ENCODE measurements at places on chromosomes 5 and 9.

DNA sequence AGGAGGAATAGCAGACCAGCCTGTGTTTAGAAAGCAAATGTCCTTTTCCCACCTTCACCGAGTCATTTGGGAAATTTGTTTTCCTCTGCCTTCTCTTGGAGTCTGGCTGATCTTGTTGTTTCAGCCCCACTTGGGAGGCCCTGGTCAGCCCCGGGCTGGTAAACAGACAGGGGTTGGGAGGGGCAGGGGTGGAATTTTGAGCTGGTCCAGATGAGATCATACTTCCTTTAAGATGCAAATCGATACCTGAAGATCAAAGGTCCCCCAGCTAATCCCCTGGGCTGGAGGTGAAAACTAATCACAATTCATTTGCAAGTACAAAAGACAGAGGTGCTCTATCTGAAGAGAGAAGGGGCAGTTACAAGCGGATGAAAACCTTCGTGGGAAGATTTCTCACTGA, 118.4 kb downstream of the PAPPA start:
- no peak for DNase-seq

DNA sequence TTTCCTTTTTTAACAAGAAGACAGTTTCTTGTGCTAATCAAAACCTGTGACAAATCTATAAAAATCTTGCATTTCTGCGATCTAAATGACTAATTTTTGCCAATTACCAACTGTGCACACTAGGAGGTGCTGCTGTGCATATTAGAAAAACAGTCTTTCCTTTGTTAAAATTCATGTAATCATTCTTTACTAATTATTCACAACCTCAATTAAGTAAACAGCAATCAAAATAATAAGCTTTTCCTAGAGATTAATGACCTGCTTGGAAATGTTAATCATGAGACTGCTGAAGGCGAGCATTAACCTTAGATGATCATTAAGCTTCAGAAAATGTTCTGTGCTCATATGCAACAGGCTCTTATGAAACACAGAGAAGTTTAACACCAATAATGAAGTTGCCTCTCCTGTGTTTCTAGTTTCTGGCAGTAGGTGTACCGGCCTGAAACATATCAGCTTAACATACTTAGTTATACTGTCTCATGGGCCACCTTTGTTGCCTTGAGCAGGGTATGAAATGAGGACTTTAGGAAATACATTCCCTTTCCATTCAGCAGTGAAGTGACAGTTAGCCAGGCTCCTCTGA, 17.7 kb downstream of the RFESD start:
- DNase-seq: no peak

DNA sequence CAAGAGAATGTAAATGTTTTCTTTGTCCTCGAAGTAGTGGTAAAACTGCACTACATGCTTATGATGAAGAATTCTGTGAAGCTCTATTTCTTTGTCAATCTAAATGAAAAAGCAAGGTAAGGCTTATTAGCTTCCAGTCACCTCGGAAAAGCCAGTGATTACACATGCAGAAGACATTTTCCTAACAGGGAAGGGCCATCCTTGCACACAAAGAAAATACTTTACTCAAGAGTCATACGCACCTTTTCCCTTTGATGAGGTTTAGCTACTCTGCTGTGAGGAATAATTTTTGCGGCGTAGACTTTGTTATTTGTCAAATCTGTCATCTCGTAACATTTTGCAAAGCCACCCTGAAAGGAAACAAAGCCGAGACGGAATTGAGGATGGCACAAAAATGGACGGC, 1.1 kb downstream of the PLK2 start:
- no peak for DNase-seq

GRCh38 chr5:9853309-9853708, 223.2 kb upstream of the TAS2R1 start:
- DNase-seq: no peak

GRCh38 chr5:137737349-137738131, 1.7 kb upstream of the KLHL3 start:
- DNase-seq: no peak

DNA sequence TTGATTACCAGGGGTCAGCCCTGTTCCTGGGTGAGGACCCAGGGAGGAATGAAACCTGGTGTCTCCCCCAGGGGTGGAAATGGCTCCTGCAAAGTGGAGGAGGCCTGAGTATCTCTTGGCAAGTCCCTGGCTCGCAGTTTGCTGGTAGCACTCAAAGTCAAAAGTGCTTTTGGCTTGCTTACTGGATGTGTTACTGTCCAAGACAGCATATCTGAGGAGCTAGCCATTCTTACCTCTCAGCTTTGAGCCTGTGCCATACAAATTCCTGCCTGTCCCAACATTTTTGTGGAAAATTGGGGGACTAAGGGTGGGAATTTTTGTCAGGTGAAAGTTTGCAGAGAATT, 9.9 kb downstream of the ZNF618 start:
- DNase-seq: no peak

Data from Right ventricle myocardium inferior (tissue), 1 donor.